ENCODE measurements at places on chromosomes 13 and 19.
A peak's percentile ranks its signal among the peaks of the same experiment; 100 is the strongest.

DNA sequence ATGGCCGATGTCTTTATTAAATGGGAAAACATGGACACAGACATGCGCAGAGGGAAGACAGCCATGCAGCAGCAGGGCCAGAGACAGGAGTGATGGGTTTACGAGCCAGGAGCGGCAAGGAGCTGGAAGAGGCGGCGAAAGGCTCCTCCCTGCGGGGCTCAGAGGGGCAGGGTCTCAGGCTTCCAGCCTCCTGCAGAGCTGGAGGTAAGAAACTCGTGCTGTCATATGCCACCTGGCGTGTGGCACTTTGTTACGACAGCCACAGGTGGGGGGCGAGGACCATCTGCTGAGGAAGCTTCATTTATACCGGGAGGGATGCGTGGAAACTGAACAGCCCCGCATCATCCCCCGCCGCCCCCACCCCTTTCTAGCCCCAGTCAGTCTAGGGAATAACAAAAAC is 52.0 kb upstream of the SPACA7 start:
- DNase-seq, result no peak

DNA sequence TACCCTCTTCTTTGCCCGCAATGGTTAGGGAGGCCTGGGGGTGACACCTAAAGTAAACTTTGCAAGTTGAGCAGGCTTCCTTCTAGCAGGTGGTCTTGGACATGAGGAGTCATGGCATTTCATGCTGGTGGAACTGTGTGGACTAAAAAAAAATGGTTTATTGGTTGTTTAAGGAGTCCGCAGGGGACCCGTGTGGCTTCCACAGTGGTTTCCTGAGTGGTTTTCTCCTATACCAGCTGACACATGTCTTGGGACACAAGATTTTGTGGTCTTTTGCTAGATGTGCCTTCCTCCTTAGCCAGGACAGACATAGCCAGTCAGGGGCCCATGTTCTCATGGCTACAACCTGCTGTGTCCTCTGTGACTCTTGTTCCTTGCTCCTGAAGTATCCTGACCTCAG is 1.5 kb downstream of the ZNF543 start:
- DNase-seq, result no peak

- DNase-seq, result peak; percentile 39
These were observed 6.3 kb downstream of the PMIS2 start for GRCh38 chr19:35592226-35592625.

GRCh38 chr19:39350156-39350555 is 7.9 kb downstream of the SAMD4B start:
- DNase-seq, result no peak

GRCh38 chr13:106560821-106561220 is 7.1 kb downstream of the ARGLU1 start:
- no peak for DNase-seq

DNA sequence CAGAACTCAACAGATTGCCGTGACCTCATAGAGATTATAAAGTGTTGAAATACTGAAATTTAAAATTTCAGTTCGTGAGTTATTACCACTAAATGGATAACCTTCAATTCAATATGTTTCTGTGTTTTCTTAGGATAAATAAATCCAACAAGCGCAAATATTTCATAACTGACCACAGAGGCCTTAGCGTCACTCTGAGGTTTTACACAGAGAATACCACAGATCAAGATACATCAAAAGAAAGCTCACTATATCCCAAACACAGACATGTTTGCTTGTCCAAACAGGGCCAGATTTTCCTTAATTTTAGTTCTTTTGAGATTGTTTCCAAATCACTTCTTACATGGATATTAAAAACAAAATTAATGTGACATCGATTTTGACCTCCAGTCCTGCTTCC is 235.8 kb downstream of the EFNB2 start:
- DNase-seq, result no peak

GRCh38 chr13:52894413-52894812 is 46.0 kb upstream of the PCDH8 start:
- no peak for DNase-seq

DNA sequence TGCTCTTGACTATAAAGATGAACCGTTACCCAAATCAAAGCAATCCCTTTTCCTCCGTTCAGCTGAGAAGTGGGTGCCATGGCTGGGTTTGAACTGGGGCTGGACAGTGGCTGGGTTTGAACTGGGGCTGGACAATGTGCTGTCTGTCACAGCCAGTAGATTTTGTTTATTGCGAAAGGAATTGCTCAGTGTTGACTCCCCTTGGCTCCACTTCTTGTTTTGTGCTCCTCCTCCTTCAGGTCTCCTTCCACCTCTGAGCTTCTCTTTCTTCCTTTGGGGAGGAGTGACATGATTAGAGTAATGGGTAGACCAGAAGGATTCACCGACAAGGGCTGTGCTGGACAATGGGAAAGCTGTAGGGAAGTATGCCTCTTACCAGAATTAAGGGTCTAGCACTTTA is 19.4 kb upstream of the MBNL2 start:
- DNase-seq, result no peak

GRCh38 chr13:112453874-112454647 is 77.9 kb downstream of the SPACA7 start:
- no peak for DNase-seq

DNA sequence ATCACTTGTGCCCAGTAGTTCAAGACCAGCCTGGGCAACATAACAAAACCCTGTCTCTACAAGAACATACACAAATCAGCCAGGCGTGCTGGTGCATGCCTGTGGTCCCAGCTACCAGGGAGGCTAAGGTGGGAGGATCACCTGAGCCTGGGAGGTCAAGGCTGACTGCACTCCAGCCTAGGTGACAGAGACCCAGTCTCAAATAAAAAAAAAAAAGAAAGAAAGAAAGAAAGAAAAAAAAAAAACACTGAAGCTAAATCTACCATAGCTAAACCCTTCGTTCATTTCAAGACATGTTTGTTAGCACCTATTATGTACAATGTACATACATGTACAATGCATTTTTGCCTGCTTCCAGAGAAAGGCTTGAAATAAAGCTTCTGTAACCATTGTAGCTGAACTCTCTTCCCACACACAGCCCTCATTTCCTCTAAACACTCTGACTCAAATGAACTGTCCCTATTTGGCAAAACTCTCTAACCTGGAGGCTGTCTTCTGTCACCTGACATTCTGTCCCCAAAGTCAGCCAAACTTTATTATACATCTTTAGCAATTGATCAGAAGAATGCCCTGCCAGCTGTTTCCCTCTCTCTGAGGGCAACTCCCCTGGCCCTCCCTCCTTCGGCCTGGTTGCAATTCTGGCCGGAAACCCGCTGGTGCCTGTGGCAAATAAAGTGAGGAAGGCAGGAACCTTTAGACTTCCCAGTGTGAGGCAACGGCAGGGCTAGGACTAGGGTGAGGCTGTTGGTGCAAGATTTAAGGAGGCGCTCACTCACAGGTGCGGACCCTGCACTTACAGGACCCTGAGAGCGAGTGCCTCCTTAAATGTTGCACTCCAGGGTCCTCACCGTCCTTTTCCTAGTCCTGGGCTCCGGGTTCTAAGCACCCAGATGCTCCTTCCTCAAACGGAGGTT is 1.8 kb downstream of the ETHE1 start:
- peak; percentile 49 for DNase-seq

DNA sequence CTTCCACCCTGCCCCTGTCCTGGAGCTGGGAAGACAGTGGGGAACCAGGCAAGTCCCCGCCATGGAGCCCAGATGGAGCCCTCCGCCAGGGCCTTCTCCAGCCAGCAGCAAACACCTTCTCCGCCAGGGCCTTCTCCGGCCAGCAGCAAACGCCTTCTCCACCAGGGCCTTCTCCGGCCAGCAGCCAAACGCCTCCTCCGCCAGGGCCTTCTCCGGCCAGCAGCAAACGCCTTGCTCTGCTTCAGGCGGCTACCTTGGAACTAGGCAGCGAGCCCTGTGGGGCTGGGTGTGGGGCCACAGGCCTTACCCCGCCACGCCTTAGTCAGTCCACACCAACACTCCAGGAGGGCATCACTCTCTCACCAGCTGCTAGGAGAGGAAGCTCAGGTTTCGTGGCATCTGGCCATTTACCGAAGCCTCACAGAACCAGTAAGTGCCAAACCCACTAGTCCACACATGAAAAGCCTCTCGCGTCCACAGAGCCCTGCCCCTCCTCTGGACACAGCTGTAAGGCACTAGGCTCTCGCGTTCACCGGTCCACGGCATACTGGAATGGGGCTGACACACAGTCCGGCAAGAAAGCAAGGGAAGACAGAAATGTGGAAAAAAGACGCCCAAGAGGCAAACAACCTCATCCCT is 41.0 kb downstream of the MLLT1 start:
- DNase-seq, result no peak

DNA sequence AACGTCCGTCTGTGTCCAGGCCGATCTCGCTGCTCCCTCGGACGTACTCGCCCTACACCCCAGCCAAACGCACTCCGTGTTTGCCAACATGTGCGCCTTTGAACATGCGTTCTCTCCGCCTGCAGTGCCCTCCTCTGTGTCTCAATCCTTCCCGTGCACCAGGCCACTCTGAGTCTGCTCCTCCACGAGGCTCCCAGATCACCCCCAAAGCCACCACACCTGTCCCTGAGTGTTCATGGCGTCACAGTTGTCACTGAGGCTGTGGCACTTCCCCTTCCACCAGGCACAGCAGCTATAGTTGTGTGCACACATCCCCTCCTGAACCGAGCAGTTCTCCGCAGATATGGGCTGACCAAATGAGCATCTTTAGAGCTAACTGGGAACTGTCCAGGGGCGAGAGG is 35.6 kb downstream of the RASA3 start:
- no peak for DNase-seq

GRCh38 chr13:98938801-98939200 is 39.1 kb downstream of the DOCK9 start:
- DNase-seq, result no peak

- DNase-seq, result no peak
These were observed 7.7 kb downstream of the PPP1R12C start for GRCh38 chr19:55109527-55110291.

DNA sequence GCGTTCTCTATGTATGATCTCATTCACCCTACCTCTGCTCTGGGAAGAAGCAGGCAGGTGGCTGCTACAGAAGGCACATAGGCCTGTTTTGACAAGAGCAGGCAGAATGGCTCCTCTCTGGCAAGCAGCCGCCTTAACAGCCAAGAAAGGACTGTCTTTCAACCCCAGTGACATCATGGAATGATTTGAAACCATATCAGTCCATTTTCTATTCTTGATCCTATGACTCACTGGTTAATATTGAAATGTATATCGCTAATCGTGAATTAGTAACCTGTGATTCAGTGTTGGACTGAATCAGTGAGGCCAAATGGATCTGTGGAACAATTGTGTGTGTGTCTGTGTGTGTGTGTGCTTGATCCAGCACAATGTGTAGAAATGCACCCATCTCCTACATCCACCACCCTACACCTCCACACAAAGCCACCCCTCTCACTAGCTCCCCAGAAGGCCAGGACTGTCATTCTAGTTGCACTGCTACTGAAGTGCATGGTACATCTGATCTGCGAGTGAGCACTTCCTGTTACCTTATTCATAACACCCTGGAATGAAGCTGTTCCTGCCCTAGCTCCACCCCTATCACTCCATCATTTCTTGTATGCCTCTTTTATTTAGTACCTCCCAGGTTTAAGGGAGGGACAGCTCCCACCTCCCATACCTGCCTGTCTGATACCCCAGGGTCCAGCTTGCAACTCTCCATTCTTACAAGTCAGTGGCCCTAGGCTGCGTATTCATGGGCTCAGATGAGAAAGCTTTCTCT is 460.0 kb downstream of the FOXO1 start:
- DNase-seq, result peak; percentile 52

DNA sequence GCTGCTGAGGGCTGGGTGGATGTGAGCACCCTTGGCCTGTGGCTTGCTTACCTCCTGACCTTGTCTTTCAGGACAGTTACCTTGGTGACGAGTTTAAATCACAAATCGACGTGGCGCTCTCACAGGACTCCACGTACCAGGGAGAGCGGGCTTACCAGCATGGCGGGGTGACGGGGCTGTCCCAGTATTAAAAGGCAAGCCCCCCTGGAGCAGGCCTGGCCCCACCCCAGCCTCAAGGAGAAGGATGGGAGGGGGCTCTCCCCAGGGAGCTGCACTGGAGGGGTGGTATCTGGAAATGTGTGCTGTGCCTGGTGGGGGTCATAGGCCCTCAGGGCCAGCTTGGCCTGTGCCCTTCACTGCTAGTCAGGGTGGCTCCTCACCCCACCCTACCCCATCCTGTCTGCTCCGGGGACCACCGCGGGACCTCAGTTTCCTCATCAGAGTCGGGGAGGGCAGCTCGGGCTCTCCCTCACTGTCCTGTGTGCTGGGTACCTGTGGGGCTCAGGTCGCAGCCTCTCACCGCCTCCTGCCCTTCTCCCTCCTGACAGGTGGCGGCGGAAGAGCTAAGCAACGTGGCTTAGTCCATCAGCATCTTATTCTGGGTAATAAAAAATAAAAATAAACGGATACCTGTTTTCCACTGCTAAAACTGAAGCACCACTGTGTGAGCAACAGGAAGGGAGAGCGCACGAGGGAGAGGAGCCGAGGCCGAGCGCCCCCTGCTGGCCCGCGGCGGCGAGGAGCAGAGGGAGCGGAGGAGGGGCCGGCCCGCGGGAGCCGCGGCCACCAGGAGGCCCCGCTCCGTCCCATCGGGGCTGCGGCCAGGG is 29.8 kb downstream of the CERS1 start:
- DNase-seq, result peak; percentile 67

- DNase-seq, result no peak
These were observed 207.8 kb downstream of the DCLK1 start for GRCh38 chr13:35923347-35923746.

- DNase-seq, result peak; percentile 61
These were observed 477.0 kb downstream of the FOXO1 start for GRCh38 chr13:40189426-40189825.

- no peak for DNase-seq
These were observed 1505.1 kb upstream of the SLC10A2 start for GRCh38 chr13:104571161-104571892.

DNA sequence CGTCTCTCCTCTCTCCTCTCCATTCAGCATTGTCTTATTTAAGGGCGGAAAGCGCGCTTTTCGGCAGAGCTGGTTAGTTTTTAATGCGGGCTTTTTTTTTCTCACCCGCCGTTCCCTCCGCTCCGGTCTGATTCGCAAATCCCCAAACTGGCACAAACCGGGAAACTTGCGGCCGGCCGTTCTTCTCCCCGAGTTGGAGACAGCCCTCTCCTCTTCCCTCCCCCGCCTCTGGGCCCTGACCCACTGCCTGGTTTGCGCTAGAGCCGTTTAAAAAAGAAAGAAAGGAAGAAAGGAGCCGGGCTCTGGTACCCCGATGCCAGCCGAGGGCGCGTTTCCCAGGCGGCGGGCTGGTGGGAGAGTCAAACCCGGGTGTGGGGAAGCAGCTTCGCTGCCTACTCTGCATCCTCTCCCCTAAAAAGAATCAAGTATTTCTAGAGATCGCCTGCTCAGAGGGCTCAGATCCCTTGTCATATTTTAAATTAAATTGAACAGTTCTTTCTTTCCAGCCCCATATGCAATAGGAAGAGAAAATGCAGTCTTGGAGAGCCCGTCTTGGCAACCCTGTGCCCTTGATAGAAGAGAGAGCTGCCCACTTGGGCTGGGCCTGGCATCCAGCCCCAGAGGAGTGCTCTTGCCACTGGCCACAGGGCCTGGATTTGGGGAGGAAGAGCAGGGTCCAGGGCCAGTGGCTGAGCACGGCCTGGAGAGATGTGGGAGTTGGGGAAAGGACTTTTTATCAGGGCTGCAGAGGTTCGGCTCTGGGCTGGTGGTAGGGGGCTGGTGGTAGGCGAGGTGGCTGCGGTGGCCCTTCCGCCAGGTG is 19.0 kb downstream of the NFIX start:
- DNase-seq, result no peak

GRCh38 chr19:50494186-50495019 is 16.6 kb downstream of the JOSD2 start:
- DNase-seq, result no peak
